ENCODE measurements at places on chromosomes 4 and X. TPM values are rescaled to one million over a fixed set of nuclear protein-coding genes. Genes with fewer than 3 reads are reported as not detected.

TMPRSS11E gene
- total RNA-seq, result not detected

SHROOM2 gene
- 41.9 TPM for total RNA-seq

GRCh38 chrX:74321191-74321590, 17.2 kb downstream of the ZCCHC13 start:
- no peak for DNase-seq

CYP2U1 gene
- total RNA-seq, result 5.5 TPM

DNA sequence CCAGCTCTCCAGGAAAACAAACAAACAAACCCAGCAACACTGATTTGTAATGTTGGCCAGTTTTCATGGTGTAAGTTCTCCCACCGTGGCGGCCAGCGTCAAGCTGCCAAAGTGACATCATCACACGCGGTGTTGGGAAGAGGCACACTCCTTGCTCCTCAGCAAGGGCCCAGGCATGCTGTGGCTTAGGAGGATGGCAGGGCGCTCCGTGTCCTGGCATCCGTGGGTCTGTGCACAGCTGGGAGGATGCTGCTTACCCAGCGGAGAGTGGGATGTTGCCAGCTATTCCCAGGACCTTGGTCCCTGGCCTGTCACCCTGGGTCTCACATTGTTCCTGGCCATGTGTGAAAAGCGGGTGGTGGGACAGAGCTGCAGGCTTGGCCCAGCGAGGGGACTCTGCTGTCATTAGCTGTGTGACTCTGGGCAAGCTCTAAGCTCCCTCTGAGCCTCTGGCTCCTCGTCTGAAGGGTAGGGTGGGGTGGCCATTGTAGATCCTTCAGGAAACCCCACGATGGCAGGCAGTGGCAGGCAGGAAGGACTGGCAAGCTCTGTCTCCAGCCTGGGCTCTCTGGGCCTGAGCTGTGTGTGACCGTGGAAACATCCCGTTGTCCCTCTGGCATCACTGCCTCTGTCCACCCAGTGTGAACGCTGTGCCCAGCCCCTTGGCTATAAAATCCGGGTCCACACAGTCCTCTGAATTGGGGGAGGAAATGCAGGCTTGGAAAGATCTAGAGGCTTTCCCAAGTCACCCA, 10.8 kb downstream of the PSAPL1 start:
- no peak for DNase-seq

DNA sequence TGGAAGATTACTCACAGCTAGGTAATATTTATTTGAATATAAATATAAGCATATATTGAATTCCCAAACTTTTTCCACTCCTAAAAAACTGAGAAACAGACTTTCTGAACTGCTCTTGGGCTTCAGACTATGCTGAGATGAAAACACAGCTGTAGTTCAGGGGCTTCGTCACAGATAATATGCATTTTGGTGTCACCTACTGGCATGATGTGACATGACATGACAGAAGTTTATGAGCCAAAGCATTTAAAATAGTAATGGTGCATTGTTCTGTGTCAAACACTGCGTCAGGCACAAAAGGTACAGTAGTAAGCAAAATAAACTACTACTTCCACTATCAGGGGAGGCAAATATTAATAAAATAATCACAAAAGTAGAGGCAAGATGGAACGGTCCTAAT, 171.3 kb downstream of the BTC start:
- no peak for DNase-seq

- no peak for DNase-seq
These were observed 229.8 kb upstream of the TEX13C start for GRCh38 chrX:125089761-125090445.

DNA sequence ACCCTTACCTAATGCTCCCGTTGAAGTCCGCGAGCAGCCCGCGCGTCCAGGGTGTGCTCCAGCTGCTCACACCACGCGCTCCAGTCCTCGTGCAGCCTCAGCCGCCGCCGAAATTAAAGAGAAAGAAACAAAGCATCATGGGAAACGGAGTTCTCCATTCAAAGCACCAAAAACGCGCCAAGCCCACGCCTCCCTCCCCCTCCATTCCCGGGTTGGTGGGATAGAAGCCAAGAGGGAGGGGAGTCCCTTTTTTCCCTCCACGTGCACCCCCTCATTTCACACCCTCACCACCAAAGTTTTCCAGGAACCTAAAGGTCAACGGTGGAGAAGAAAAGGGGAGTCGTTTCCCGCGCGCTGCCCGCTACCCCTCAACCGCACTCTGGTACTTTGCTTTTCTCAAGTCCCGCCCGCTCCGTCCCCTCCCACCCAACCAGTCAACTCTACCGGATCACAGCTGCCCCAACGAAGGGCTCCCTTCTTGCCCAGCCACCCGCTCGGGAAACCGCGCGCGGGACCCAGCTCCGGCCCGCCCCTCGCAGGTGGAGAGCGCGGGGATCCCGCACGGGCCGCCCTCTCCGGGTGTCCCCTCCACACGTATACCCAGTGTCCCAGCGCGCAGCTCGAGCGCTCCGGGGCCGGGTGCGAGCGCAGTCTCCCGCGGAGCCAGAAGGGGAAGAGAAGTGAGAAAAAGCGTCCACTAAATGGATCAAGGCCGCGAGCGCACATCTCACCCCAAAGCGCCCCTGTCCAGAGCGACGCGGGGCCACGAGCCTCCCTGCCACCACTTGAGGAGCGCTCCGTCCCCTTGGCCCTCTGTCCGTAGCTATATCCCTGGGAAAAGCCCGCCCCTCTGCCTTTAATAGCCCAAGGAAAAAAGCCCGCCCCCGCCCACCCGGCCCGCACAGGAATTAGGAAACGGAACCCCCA, 65.1 kb upstream of the CCDC160 start:
- no peak for DNase-seq

Measured in glomerular endothelial cell (primary cell).